NCI-H1436 treated with DMSO at 0.1 percent for 48 hours (cell line): ENCODE measurements at places on chromosomes 5 and 9.

DNA sequence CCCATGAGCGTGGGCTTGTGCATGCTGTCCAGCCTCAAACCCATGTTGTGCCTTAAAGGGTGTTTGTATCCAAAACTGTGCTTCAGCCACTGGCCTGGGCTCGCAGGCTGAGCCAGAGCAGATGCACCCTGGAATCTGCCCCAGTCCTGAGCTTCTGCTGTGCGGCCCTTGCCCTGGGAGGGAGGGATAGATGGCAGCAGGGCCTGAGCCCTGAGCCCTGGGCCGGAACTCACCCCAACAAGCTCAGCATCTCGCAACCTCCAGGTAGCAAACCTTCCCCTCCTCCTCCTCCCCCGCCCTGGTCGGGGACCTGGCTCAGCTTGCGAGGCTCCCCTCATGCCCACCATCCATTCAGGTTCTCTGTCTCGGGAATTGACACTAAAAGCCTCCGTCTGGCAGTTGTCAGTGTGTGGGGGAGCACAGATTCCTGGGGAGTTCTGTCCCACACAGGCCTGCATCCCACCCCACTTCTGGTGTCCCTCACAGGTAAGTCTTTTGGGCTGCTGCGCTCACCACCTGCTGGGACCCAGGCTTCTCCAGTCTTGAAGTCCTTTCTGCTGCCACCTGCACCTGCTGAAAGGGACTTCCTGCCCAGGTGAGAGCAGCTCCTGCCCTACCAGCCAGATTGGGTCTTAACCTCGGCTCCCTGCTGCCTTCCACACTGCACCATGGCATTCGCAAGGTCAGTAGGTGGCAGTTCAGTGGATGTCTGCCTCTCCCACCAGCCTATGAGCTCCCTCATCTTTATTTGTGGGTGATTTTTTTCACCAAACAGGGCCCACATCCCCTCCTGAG is 55.2 kb upstream of the OLFM1 start:
- DNase-seq: no peak

DNA sequence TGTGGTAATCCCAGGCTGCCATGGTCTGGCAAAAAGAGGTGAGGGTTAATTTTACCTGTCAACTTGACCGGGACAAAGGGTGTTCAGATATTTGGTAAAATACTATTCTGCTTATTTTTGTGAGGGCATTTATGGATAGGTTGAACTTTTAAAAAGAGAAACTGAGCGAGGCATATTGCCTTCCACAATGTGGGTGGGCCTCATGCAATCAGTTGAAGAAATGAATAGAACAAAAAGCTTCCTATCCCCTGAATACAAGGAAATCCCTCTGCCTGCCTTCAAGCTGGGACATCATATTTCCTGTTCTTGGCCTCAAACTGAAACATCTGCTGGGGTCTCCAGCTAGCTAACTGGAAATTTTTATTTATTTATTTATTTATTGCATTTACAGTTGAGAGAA is 734.7 kb downstream of the IRX1 start:
- no peak for DNase-seq

GRCh38 chr5:119743927-119744326 is 114.6 kb downstream of the FAM170A start:
- no peak for DNase-seq

DNA sequence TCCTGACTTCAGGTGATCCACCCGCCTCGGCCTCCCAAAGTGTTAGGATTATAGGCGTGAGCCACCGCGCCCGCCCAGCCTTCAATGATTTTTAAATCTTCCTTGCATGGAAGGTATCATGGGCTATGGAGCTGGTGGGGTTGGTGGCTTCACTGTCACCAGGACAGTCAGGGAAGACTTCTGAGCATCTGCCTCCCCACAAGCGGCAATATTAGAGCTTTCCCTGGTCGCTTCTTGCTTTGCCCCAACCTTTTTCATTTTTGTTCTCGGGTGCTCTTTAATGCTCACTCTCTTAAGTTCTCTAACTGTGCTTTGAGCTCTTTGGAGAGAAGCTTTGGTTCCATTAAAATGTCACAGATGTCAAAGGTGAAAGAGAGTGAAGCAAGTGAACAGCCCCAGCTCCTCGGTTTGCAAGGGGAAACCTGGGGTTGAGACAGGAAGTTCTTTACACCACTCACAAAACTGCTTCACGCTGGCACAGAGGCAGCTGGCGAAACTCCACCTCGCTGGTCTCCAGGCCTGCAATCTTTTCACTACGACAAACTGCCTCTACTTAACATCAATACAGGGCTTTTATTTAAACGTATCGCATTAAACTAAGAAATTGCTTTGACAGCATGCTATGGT is 142.5 kb upstream of the RETREG1 start:
- DNase-seq: no peak

- DNase-seq: no peak
These were observed 15.8 kb downstream of the UBE2QL1 start for GRCh38 chr5:6464441-6464840.

DNA sequence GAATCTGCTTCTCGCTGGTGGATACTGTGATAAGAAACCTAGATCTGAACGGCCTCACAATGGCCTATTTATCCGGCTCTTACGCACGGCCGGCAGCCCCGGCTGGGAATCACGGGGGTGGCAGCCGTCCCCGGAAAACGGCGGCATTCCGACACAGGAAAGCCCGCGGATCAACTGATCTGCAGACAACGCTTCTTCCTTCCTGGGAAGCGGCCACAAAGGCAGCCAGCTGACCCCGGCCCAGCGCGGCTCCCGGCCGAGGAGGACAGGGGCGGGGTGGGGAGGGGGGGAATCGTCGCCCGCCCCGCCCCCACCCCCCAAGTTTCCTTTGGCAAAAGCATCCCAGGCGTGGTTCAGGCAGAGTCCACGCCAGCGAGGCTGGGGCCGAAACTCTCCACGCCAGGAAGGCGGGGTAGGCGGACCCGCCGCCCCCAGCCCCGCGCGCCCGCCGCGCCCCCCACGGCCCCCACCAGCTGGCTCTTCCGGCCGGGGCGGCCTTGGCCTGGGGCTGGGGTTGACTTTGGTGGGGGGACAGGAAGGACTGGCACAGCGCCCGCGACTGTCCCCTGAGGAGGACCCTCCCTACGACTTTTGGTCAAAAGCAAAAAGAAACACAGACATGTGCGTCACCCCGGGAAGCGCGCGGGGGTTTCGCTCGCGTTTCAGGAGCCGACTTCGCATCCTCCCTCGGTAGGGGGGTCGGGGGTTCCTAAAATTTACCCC is 247.7 kb upstream of the ANKRD55 start:
- no peak for DNase-seq

DNA sequence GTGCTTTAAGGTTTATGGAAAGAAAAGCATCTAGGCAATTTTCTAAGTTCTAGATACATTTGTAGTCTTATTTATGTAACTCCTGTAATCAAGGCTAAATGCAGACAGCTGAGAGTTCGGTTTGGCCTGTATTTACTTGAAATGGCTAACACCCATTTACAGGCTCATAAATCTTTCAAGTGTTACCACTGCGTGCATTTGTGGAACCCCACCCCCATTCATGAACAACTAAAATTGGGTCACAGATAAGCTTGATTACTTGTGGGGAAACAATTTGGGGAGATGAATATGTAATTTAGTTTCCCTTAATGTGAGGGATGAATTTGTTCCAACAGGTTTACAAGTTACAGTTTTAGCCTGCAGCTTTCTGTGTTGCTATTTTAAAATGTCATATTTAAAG is 360.6 kb downstream of the ARRDC3 start:
- peak; percentile 82 for DNase-seq

DNA sequence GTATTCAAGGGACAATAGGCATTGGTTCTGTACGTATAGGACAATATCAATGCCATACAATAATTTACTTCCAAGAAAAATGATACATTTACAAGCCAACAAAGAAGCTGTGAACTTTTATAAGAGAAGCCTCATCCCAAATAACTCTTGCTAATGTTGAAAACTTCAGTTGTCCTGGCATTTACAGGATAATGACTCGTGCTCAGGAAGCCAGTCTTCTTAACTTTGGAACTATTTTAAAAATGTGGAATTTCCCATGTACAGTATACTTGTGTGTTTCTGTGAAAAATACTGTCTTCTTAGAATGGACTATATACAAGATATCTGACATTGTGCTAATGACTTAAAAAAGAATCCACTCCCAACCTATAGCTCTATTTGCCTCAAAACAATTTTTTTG is 1479.3 kb upstream of the CDH9 start:
- no peak for DNase-seq

GRCh38 chr5:126107381-126107780 is 315.8 kb upstream of the GRAMD2B start:
- no peak for DNase-seq
